Non-pigmented ciliary epithelial cell (primary cell): ENCODE measurements at places on chromosomes 4 and X.
A peak's percentile ranks its signal among the peaks of the same experiment; 100 is the strongest.

DNA sequence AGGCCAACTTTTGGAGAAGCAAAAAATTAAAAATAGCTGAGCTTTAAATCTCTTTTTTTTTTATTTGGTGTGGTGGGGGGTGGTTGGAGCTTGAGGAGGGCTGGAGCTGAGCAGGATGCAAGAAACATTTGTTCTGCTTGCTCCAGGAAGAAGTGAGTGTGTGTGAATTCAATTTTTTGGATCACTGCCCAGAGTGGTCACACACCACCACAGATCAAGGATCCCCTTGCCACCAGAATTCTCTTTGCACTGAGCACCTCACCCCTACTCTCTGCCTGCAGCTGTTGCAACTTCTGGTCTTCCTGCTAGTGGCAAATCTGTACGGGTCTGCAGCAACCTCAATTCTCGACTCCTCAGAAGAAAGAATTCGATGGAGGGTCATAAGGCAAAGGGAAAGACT lies 19.9 kb upstream of the PLP1 start:
- DNase-seq = no peak

DNA sequence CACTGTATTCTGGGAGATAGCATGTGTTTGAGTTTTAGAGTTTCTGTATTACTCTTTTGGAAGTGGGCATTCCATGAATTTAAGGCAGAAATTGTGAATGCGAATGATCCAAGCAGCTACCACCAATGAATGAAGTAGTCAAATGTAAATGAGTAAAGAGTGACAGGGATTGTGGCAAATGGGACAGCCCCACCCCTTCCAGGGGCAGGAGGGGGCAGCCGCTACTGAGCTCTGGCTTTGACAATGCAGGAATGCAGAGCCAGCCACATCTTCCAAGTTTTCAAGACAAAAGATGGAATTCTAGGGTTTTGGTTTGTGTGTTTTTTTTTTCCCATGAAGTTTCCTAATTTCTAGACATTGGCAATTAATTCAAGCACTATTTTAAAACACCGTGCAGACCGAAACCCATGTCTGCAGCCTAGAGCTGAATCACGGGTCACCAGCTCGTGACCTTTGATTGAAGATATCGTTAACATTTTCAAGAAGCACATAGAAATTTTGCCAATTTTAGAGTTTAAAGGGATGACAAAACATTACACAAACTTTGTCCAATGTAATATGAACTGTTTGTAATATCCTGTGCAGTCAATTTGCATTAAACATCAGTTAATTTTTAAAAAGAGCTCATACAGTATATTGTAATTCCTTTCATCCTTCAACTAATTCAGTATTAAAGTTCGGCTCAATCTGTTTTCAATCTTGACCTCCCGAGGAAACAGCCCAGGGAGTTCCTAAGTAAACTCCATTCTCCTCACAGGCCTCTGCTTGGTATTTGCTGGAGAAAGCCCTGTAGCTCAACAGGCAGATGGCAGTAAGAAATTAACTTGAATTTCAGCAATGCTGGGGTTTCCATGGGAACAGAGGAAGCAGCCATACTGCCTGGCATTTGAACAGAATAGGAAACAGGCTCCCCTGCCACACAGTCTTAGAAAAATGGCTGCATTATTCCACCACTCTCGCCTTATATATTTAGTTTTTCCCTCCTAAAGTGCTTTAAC lies 83.4 kb downstream of the UCHL1 start:
- DNase-seq = no peak

GRCh38 chr4:127165971-127166370 lies 466.8 kb upstream of the INTU start:
- DNase-seq = no peak

DNA sequence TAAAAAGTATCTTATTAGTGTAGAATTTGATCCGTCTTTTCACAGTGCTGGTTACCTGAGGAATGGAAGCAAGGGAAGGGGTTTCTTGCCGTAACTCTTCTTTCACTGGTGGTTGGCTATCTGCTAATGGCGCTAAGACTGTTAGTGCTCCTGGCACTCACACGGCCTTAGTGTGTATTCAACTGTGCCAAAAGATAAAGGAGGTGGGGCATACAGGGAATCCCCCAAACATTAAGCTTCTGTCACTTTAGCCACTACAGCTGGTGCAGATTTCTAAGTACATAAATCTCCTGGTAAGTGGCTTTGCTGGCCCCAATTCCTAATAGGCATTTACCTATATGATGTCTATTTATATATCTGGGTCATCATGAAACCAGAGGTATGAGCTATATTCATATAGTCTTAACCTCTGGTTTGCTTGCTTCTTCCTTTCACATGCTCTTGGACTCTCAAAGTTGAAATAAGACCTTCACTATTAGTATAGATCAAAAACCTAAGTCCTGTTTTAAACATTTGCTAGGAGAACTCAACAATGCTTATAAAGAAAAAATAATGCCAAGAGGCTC lies 95.1 kb downstream of the TSPAN7 start:
- DNase-seq = no peak

DNA sequence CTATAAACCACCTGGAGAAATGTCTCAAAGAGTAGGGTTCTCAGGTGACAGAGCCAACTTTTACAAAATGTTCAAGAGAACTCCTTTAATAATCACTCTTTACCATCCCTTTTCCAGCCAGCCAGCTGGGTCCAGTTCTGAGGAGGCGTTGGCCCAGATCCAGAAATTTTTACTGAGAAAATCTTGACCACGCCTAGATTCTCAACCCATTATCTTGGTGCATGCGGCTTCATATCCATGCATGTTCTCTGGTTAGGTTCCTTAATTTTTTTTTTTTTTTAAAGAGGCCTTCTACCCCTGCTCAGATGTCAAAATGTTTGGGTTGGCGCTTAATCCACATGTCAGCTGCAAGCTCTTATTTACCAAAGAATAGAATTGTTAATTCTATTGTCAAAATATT lies 12.0 kb upstream of the MAP7D2 start:
- no peak for DNase-seq

GRCh38 chr4:52638717-52639116 lies 20.4 kb downstream of the USP46 start:
- no peak for DNase-seq

- no peak for DNase-seq
Observed at GRCh38 chr4:62360156-62360545, 1160.0 kb downstream of the ADGRL3 start.

- no peak for DNase-seq
Observed at GRCh38 chrX:133881007-133881406, 104.4 kb downstream of the GPC3 start.

DNA sequence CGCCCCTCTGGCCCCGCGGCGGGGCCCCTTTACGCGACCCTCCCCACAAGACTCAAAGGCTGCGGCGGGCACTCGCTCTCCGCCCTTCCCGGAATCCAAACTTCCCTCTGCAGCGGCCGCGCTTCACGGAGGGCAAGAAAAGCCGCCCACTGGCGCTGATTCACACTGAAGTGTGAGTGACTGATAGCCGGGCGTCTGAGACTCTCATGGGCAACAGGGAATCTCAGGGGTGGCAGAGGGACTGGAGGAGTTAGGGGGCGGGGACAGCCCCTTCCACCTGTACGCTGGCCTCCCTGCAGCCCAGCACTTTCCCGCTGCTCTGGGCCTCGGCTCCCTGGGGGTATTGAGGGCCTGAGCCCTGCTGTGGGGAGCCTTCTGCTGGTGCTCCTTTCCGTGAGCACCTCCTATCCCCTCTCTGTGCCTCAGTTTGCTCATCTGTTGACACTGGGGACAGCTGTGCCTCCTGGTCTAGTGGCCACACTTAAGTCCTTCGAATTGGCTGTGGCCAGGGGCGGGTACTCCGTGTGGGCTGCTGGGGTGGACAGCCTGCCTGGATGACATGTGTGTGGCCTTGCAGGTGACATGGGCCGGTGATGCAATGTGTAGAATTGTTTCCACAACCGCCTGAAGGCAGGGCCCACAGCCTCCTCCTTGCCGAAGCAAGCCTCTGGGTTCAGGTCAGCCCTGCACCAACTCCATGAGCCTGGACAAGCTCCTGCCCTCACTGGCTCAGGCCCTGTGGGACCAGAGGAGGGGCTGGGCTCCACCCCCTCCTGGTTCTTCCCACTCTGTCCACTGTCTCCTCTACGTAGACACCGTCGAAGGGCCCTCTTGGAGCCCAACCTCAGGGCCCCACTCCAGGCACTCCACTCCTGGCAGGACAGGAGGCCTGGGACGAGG lies 951 bp downstream of the SH3BP2 start:
- no peak for DNase-seq

- DNase-seq = peak; percentile 32
Observed at GRCh38 chr4:96675896-96676295, 836.0 kb downstream of the PDHA2 start.
